ENCODE measurements at places on chromosomes 5 and 9.

- DNase-seq, result peak; percentile 62
Observed at GRCh38 chr9:755454-756381, 85.8 kb upstream of the DMRT1 start.

- no peak for DNase-seq
Observed at GRCh38 chr5:488744-489688, 35.2 kb downstream of the SLC9A3 start.

DNA sequence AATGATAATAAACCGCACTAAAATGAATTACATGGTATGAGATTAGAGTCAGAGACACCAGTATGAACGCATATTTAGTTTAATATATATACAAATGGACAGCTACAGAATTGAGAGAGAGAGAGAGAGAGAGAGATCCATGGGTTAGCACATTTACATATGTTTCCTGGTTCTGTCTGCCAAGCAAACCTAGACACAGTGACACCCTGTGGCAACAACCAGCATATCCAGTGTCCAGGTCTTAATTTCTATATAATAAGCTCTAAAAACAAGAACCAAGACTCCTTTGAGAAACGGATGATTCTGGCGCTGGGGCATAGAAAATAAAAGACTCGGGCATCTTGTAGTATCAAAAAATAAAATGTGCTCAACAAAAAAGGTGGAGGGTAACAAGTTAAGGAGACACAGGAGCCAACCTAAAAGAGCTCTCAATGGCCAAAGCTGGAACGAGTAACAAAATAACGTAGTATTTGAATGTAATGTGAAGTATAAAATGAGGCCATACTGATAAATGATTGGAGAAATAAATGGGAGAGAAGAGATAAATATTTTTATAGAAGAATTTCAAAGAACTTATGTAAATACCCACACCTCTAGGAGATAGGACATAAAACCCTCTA, 84.5 kb downstream of the RFX3 start:
- DNase-seq, result peak; percentile 81

GRCh38 chr9:107982745-107983144, 493.2 kb upstream of the KLF4 start:
- no peak for DNase-seq

DNA sequence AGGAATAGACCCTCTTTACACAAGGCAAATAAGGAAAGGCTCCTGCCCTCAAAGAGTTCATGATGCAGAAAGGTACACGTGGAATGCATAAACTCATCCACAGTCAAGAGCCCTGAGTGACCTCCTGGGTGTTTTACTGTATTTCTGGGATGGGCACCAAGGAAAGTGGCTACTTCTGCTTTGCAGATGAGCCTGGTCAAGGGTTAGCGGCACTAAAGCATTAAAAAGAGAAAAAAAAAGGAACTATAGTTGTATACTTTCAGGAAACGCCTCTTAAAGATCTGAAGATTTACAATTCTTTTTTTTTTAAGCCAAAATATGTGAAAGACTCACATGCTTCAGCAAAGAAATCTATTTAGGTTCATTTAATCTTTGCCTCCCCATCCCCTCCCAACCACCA, 366.2 kb upstream of the PDE4D start:
- DNase-seq, result no peak

- DNase-seq, result no peak
Observed at GRCh38 chr9:94811074-94811473, 84.6 kb downstream of the AOPEP start.

- no peak for DNase-seq
Observed at GRCh38 chr5:144822503-144822902, 651.8 kb downstream of the KCTD16 start.

- DNase-seq, result no peak
Observed at GRCh38 chr5:2123874-2124273, 241.1 kb upstream of the IRX4 start.

DNA sequence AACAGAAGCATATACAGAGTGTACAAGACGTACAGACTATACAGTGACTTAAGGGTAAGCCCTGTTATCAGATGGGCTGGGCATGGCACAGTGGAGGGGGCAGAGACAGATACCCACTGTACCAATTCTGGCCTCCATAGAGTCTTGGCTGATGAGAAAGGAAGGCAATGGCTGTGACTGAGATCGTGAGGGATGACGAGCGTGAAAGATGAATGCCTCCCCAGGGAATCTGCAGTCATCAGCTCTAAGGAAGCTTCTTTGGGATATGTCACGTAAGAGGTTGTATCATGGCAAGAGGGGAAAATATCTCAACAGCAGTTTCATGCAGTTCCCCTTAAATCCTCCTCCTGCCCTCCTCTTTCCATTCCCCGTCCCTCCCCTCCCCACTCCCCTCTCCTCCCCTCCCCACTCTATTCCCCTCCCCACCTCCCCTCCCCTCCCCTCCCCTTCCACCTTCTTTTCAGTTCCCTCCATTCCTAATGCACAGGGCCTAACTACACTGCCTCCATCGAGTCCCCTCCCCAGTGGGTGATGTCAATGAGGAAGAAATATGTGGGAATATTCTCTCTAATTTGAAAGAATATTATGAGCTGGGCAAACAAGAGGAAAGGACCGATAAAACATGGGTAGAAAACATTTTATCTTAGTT, 226.4 kb upstream of the DAP start:
- DNase-seq, result no peak

DNA sequence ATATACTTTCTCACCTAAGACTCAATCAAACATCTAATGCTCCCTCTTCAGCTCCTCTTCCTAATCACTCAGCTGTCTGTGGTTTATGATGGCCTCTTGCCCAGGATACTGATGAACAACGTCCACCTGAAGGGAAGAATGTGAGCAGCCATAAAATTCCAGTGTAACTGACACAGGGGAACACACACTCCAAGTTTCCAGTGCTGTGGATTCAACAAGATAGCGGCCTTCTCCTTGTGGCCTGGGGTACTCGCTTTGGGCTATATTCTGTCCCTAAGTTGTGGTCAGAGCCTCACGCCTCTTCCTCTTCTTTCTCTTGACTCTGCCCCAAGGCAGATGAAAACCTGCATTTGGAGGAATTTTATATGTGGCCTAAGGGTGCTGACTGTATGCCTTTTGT, 11.7 kb downstream of the B4GALT1 start:
- DNase-seq, result no peak

- no peak for DNase-seq
Observed at GRCh38 chr5:134142052-134142451, 27.6 kb downstream of the TCF7 start.

GRCh38 chr5:114296191-114296590, 65.7 kb upstream of the KCNN2 start:
- DNase-seq, result no peak

GRCh38 chr9:124758061-124758460, 13.1 kb downstream of the NR6A1 start:
- no peak for DNase-seq

DNA sequence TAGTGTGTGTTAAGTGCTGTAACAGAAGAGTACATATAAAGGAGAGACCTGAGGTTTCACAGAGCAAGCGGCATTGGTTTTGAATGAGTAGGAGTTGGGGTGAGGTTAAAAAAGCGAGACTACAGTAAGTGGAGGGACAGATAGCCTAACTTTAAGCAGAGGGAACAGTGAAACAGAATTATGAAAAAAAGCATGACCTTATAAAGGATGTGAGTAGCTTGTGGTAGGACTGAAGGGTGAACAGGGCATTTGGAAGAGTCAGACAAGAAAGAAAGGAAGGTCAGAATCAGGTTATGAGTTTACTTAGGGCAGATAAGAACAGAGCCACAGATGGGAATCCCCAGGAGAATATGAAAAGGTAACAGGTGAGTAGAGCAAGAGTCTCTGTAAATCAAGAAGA, 22.5 kb downstream of the MSANTD3 start:
- no peak for DNase-seq

- DNase-seq, result no peak
Observed at GRCh38 chr9:111700776-111701175, 39.4 kb downstream of the GNG10 start.

DNA sequence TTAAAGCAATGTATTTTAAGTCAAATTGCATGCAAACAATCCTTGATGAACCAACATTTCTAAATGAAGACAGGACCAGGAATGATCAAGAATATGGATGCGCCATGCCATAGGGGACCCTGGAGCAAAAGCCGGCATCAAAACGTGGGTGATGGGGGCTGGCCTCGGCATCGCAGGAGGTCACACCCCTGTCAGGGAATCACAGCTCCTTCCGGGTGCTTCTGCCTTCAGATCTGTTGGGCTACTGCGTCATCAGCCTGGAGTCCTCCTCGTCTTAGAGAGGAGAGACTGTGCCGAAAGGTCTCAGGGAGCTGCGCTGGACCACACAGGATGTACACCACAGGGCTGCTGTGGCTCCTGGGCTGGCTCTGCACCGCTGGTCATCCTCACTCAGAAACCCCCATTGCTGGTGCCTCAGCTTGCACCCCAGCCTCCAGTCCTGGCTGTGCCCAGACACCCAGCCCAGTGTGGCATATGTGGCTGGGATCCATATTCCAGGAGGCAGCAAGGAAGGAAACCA, 152.9 kb upstream of the PPP1R26 start:
- no peak for DNase-seq

GRCh38 chr5:170681013-170681433, 102.5 kb upstream of the GABRP start:
- DNase-seq, result peak; percentile 53

GRCh38 chr9:130971294-130971849, 32.3 kb upstream of the FIBCD1 start:
- DNase-seq, result no peak

GRCh38 chr9:96514800-96515158, 64.8 kb downstream of the HABP4 start:
- no peak for DNase-seq

- no peak for DNase-seq
Observed at GRCh38 chr5:2704806-2705645, 46.5 kb downstream of the IRX2 start.

- DNase-seq, result no peak
Observed at GRCh38 chr9:126635661-126636439, 22.1 kb downstream of the LMX1B start.

DNA sequence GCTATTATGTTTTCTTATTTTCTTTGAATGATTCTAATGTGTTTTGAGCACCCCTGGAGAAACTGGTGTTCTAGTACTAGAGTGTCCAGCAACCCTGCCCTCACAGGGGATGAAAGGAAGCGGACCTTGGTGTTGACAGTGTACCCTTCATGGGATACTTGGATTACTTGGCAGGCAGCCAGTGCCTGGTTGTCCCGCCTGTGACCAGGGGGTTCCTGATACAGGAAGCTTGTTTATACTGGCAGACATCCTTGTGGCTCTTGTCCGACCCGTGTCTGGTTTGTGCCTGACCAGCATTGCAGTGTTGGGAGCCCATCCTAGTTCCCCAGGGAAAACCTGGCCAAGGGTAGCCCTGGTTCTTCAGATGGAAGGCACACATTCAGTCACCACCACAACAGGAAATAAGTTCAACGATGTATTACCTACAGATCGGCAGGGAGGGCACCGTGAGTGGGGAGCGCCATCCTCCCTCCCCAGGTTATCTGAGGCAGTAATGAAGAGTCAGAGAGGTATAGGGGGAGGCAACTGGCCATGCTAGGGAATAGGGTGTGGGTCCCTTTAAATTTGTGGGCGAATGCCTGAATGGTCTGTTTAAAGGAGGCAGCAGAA, 47.3 kb downstream of the CACNA1B start:
- DNase-seq, result no peak
